ENCODE measurements at places on chromosomes 12 and 14.

- DNase-seq, result no peak
These were observed 356.7 kb downstream of the ETNK1 start for GRCh38 chr12:22981711-22982110.

DNA sequence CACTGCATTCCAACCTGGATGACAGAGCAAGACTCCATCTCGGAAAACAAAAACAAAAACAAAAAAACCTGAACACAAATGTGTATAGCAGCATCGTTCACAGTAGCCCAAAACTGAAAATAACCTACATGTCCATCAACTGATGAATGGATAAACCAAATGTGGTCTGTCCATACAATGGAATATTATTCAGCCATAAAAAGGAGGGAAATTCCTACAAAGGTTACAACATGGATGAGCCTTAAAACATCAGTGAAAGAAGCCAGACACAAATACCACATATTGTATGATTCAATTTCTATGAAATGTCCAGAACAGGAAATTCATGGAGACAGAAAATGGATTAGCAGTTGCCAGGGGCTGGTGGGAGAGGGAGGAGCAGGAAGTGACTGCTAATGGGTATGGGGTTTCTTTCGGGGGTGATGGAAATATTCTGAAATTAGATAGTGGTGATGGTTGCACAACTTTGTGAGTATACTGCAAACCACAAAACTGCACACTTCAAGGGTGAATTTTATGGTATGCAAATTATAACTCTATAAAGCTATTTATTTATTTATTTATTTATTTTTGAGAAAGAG lies 4.0 kb downstream of the MYL2 start:
- no peak for DNase-seq

DNA sequence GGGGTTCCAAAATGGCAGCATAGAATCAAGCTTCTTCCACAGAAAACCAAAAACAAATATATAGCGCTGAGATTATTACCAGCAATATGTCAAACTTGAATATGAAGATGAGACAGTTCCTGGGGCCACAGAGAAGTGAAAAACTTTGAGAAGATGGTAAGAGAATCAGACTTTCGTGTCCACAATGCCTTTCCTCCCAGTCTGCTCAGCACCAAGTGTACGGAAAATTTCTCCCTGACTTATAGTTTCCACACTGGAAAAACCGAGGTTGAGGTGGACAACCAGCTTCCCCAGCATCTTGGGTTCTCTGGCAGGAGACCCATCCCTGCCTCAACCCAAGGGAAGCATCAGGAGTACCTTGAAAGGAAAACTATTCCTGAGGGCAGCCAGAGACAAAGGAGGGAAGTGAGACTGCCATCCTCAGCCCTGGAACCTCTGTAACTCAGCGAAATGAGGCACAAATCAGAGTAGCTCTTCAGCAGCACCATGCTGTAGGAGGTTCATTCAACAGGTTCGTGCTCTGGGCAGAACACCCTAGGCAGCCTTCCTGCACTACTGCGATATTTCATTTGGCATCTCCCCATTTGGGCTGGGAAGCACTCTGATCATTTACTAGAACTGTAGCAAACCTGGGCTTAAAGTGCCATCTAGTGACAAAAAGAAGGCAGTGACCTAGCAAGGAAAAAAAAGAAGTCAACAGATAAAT lies 52.4 kb upstream of the CAPRIN2 start:
- DNase-seq, result peak; percentile 88

DNA sequence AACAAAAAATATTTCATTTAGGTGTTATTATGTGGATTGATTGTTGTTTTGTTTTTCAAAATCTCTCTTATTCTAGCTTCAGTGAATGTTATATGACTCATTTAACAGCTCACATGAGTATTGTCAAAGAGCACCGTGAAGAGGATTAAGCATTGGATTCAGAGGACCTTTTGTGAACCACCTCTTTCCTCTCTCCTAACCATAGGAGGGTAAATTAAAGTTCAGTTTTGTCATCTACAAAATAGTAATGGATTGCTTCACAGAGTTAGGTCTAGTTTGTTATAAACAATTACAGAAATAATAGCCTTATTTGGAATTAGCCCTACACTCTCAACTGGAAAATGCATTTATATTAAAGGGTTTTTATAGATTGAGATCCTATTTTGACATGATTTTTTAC lies 962 bp upstream of the KERA start:
- DNase-seq, result no peak

GRCh38 chr12:95790033-95790916 lies at the start of gene NTN4:
Gene NTN4 (minus strand): TSS chr12:95790764. CDS start chr12:95790309, 455 bp downstream.
- DNase-seq, result peak; percentile 24
